Gastroesophageal sphincter (tissue), 4 donors: ENCODE measurements at places on chromosomes 7 and 10.
A peak's percentile ranks its signal among the peaks of the same experiment; 100 is the strongest.

DNA sequence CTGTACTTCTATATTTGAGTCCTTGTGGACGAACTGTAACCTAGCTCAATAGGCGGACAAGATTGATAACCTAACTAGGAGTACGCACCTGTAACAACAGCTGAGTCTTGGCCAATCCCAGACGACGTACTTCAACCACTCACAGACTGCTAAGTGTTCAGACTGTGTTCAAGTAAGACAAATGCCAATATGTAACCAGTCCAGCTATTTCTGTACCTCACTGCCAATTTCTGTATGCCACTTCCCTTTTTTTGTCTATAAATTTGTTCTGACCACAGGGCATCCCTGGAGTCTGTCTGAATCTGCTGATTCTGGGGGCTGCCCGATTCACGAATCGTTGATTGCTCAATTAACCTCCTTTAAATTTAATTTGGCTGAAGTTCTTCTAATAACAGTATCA, 32.2 kb downstream of the HACD1 start:
- ATAC-seq, result no peak

- ATAC-seq, result peak; percentile 85
Measured at GRCh38 chr10:28734938-28735759, 57.8 kb downstream of the BAMBI start.

- ATAC-seq, result no peak
Measured at GRCh38 chr7:158814637-158815036, 14.7 kb downstream of the ESYT2 start.

DNA sequence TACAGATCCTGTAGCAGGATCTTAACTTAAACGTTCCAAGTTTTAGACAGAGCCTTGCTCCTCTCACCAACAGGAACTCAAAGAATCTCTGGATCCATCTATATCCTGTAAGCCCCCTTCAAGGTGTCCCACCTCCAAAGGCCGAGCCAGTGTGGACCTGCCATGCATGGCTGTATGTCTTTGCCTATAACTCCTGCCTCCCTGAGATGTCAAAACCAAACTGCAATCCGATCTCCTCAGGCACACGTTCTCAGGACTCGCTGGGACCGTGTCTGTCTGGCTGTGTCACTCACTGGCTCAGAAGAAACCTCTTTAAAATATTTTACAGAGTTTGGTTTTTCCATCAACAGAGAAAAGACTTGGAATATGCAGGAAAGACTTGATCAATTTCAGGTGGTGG, 51.4 kb upstream of the FAM20C start:
- ATAC-seq, result no peak

DNA sequence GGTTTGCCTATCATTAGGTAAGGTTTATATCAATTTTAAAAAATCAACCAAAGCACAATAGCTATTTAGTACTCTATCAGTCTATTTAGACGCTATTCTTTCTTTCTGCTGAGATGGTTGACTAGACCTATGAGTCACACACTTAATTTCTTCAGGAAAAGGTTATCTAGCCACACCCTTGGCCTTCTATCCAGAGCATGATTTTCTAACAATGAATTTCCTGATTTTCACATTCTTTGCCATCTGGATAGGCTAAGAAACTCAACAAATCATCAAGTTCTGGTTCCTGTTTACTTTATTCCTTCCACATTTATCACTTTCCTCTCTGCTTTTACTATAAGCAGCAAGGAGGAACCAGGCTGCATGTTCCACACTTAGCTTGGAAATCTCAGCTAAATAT, 8.1 kb downstream of the PRPS1L1 start:
- peak; percentile 70 for ATAC-seq

DNA sequence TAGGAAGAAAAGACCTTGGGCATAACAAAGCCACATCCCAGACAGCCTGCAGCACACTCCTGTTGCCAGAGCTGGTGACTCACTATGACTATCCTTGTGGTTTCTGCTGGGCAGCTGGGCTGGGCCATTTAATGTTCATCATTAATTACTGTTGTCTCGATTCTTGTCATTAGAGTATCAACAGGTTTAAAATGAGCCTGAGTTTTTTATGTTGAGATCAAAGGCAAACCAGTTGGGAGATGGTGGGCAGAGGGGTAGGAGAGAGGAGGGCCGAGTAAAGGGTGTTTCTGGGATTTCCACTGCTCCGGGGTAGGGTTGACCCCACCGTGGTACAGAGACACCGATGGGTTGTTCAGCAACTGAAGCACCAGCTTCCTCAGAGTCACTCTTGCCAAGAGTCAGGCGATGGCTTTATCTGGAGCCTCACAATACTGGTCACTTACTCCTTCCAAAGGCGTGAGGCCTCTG, 128.7 kb upstream of the LYZL1 start:
- no peak for ATAC-seq

DNA sequence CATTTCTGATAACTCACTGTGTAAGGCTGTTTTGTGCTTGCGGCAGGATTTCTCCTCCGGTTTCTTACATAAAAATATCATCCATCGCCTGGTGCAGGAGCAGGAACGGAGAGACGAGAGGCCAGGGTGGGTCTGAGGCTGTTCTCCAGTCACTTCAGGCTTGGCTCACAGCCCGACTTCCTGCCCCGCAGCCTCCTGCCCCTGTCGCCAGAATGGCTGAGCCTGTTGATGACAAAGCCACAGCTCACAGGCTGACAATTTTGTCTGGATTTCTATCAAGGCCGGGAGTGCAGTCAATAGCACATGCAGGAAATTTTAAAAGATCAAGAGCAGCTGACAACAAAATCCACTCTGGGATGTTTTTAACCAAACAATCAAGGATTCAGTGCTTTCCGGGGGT, 229.7 kb upstream of the ZNF32 start:
- ATAC-seq, result peak; percentile 48

- ATAC-seq, result no peak
Measured at GRCh38 chr10:31136930-31137885, 105.5 kb upstream of the ZNF438 start.

DNA sequence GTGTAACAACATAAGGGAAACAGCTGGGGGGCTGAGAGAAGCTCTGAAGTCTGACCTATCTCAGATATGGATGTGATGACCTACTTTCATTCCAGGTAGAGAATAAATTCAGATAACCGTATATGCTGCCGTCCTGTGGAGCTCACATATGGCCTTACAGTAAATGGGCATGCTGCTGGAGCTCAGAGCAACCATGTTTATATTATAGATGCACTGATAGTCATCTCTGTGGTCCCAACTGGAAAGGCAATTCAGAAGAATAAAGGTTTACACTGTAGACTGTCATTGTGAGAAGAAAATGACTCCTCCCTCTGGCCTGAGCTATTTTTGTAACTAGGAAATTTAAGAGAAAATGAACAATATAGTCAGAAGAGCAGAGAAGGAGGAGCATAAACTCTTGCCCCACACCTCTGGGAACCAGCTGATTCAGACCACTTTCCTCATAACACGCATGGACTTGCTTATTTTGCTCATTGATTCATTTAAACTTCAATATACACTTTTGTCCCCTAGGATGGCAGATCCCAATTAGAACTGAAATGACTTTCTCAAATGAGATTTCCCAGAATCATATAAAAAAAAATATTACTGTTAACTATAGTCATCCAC, 69.9 kb upstream of the NXPH1 start:
- ATAC-seq, result no peak

GRCh38 chr7:33623267-33623666, 282.1 kb upstream of the BMPER start:
- no peak for ATAC-seq

DNA sequence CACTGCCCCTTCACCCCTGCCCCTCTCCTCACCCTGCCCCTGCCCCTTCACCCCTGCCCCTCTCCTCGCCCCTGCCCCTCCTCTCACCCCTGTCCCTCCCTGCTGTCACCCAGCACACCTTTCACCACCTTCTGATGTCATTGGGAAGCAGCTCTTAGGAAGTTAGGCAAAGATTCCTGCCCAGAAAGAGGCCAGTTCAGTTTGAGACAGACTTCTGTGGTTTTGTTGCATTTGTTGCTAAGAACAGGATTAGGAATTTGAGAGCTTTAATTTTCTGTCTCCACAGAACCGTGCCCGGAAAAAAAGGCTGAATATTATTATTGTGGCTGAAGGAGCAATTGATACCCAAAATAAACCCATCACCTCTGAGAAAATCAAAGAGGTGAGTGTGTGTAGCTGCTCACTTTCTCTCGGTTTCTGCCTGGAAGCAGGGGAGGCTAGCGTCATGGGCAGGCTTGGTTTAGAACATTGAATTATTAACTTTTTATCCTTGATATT, 39.6 kb downstream of the PFKP start:
- ATAC-seq, result no peak

GRCh38 chr7:33412331-33412730, 283.0 kb downstream of the BBS9 start:
- ATAC-seq, result no peak

DNA sequence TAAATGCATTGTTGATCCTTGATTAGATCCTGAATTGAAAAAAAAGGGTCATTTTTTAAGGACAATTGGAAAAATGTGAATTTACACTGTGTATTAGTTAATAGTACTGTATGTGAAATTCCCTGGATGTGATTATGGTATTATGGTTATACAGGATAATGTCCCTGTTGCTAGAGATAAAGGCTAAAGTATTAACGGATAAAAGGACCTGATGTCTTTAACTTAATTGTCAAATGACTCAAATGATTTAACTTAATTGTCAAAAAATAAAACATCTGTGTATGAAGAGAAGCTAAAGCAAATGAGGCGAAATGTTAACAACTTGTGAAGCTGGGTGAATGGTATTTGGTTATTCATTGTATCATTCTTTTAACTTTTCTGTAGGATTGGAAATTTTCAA, 48.8 kb downstream of the SUFU start:
- no peak for ATAC-seq

GRCh38 chr10:69492746-69493462, 41.6 kb downstream of the TSPAN15 start:
- no peak for ATAC-seq

- no peak for ATAC-seq
Measured at GRCh38 chr7:133364959-133365690, 112.2 kb downstream of the EXOC4 start.

DNA sequence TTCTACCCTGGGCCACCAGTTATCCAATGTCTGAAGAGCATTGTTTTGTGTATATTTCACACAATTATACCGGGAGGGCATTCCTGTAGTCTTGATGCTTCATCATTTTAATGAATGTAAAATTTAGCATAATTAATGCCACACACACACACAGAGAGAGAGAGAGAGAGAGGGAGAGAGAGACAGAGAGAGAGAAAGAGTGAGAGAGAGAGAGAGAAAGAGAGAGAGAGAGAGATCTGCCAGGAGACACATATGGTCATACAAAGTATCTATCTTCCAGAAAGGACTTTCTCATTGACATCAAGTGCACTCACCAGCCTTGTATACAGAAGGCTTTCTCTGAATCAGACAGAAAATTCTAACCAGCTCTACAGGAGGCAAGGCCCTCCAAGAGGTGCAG, 72.3 kb downstream of the KLF6 start:
- ATAC-seq, result no peak

- ATAC-seq, result no peak
Measured at GRCh38 chr10:88744002-88744401, 15.8 kb upstream of the LIPN start.

- no peak for ATAC-seq
Measured at GRCh38 chr7:100585511-100586265, at the start of gene LRCH4. LRCH4 (minus strand) TSS chr7:100586129; CDS start chr7:100586100, 29 bp downstream.

GRCh38 chr10:88070080-88070880, 206.9 kb downstream of the PTEN start:
- ATAC-seq, result no peak

- peak; percentile 80 for ATAC-seq
Measured at GRCh38 chr10:101569622-101570427, 18.2 kb downstream of the POLL start.

- peak; percentile 42 for ATAC-seq
Measured at GRCh38 chr10:120456626-120457430, at the start of gene PLPP4. PLPP4 (plus strand) TSS chr10:120457227; CDS start chr10:120457306, 79 bp downstream.
